CD4-positive, alpha-beta T cell treated with Interferon alpha-2 for 1 hour (primary cell): ENCODE measurements at places on chromosomes 2 and 18.

- no peak for DNase-seq
Observed at GRCh38 chr2:84338069-84338468, 121.0 kb downstream of the SUCLG1 start.

- no peak for DNase-seq
Observed at GRCh38 chr2:150060341-150060740, 427.1 kb downstream of the RND3 start.

DNA sequence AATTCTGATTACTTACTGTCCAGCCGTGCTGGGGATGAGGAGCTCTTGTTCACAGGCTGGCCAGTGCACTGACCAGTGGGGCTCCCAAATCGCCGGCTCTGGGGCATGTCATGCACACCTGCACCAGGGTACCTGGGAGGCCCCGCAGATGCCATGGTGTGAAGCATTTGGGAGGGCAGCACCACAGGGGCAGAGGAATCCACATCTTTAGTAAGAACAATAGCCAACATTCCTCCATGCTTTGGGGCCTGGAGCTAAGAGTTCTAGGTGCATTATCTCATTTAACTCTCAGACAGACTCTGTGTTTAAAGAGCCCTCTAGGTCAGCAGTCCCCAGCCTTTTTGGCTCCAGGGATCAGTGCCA is 104.2 kb downstream of the ACKR3 start:
- DNase-seq = no peak

GRCh38 chr2:226424971-226425370 is 374.6 kb downstream of the IRS1 start:
- no peak for DNase-seq

DNA sequence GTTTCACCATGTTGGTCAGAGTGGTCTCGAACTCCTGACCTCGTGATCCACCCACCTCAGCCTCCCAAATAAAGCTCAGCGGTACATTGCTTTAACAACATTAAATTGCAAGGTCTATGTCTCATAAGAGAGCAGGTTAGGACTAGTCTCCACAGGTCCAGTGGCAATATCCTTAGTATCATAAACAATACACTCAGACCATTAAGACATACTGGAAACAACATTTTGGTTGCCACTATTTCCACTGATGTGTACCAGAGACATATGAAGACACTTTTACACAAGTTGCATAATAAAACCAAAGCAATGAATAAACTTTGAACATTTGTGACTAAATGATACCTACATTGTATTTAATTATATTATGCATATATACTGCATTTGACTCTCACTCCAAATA is 1130.0 kb downstream of the TSN start:
- DNase-seq = no peak
